ENCODE measurements at places on chromosomes 1 and 21. TPM values are rescaled to one million over a fixed set of nuclear protein-coding genes. Genes with fewer than 3 reads are reported as not detected.

Gene CR2
- total RNA-seq, result not detected

Gene SH3D21
- 0.63 TPM for total RNA-seq

Gene GJC2
- 5.5 TPM for total RNA-seq

Gene RGS21
- not detected for total RNA-seq

Gene CEPT1
- total RNA-seq, result 41.6 TPM

Gene SNAPIN
- 62.2 TPM for total RNA-seq

Gene RRP1B
- total RNA-seq, result 19.4 TPM

Gene ZNF697
- 13.1 TPM for total RNA-seq

Gene NFASC
- 11.2 TPM for total RNA-seq

Gene RC3H1
- total RNA-seq, result 41.6 TPM

Gene INKA2
- total RNA-seq, result 4.5 TPM

Gene TMEM81
- total RNA-seq, result 2.8 TPM

Gene PIAS3
- total RNA-seq, result 25.1 TPM

Gene MAB21L3
- total RNA-seq, result 4.6 TPM

Gene TPTE
- not detected for total RNA-seq

Gene BPNT1
- total RNA-seq, result 20.8 TPM

Gene OR2C3
- total RNA-seq, result not detected

Gene SYPL2
- 1.7 TPM for total RNA-seq

Gene ARHGEF10L
- 59.0 TPM for total RNA-seq

Gene MEX3A
- total RNA-seq, result 0.69 TPM

Gene LMX1A
- not detected for total RNA-seq

Gene ALPL
- 18.9 TPM for total RNA-seq

Gene SH2D1B
- total RNA-seq, result 0.47 TPM

Gene SPRR2A
- total RNA-seq, result not detected

Gene FAM229A
- 5.4 TPM for total RNA-seq

Gene LCE1D
- not detected for total RNA-seq

Gene LAMC1
- total RNA-seq, result 377 TPM

Gene CFAP107
- total RNA-seq, result not detected

Gene ARHGAP29
- 91.0 TPM for total RNA-seq

Gene TRAPPC3
- 79.4 TPM for total RNA-seq

Gene FAM167B
- total RNA-seq, result 1.8 TPM

Gene CYP2J2
- total RNA-seq, result 2.3 TPM

Gene RNF186
- total RNA-seq, result not detected

Gene DNAJC6
- total RNA-seq, result 3.5 TPM

Gene CHAF1B
- total RNA-seq, result 1.1 TPM

Gene DNAJB4
- total RNA-seq, result 32.1 TPM

Gene C1orf53
- 2.9 TPM for total RNA-seq

Gene KCND3
- total RNA-seq, result 6.9 TPM

Gene RGS13
- 0.63 TPM for total RNA-seq

Gene FCGR2B
- 38.6 TPM for total RNA-seq

Gene MMEL1
- 1.6 TPM for total RNA-seq

Gene IL19
- total RNA-seq, result not detected

Gene PPIE
- total RNA-seq, result 27.5 TPM

Gene PRDX6
- 774 TPM for total RNA-seq

Gene CA6
- total RNA-seq, result not detected

Gene NIPAL3
- total RNA-seq, result 17.8 TPM

Gene OLIG2
- total RNA-seq, result not detected

Gene ABL2
- total RNA-seq, result 19.1 TPM

Gene MYBPH
- 0.37 TPM for total RNA-seq

Gene ETV3L
- not detected for total RNA-seq

Gene SERTAD4
- total RNA-seq, result 0.36 TPM

Gene TLCD4
- total RNA-seq, result 18.5 TPM

Gene TAS1R1
- 0.19 TPM for total RNA-seq

Gene KRTAP19-1
- total RNA-seq, result not detected

Gene S100A13
- 192 TPM for total RNA-seq

Gene AQP10
- total RNA-seq, result 0.37 TPM

Gene NPHP4
- total RNA-seq, result 18.8 TPM

Gene AK4
- 47.8 TPM for total RNA-seq
